ENCODE measurements at places on chromosomes 16 and 17.

GRCh38 chr17:49399995-49400394 is 14.7 kb downstream of the PHB1 start:
- peaks cover under 1% of the 10 kb centered on the region for H3K4me1 ChIP-seq
- H3K27ac ChIP-seq = no peak overlapping the region
- H3K4me3 ChIP-seq = no peak overlapping the region
- no peaks in the 10 kb centered on the region for H3K36me3 ChIP-seq
- H3K27me3 ChIP-seq = no peaks in the 10 kb centered on the region
- no peak for DNase-seq

DNA sequence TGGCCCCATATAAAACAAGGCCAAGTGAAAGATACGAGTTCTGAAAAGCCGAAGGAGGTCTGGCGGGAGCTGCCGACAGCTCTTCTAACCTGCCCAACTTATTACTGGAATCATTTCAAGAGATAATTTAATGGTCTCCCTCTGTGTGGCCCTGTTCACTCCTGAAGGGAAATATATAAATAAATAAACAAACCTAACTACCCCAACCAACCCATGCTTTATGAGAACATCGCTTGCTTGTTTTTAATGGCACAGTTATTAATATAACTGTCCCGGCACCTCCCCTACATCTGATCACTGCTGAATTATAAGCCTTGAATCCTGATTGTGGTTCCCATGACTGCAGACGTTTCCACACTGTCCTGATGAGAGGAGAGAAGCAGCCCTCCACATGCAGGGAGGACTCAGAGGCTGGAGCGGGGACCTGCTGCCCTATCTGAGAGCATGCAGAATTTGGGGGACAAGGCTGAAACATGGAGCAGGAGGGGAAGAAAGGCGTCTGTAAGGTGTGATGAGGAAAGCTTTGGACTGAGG is 22.2 kb downstream of the CDK5RAP3 start:
- H3K4me3 ChIP-seq = no peak overlapping the region
- H3K27ac ChIP-seq = no peak overlapping the region
- H3K36me3 ChIP-seq = no peaks in the 10 kb centered on the region

- H3K4me3 ChIP-seq = no peak overlapping the region
- H3K27ac ChIP-seq = no peak overlapping the region
- H3K27me3 ChIP-seq = no peaks in the 10 kb centered on the region
- no peaks in the 10 kb centered on the region for H3K4me1 ChIP-seq
- no peak for DNase-seq
Observed at GRCh38 chr17:39531252-39531651, 70.0 kb downstream of the CDK12 start.

DNA sequence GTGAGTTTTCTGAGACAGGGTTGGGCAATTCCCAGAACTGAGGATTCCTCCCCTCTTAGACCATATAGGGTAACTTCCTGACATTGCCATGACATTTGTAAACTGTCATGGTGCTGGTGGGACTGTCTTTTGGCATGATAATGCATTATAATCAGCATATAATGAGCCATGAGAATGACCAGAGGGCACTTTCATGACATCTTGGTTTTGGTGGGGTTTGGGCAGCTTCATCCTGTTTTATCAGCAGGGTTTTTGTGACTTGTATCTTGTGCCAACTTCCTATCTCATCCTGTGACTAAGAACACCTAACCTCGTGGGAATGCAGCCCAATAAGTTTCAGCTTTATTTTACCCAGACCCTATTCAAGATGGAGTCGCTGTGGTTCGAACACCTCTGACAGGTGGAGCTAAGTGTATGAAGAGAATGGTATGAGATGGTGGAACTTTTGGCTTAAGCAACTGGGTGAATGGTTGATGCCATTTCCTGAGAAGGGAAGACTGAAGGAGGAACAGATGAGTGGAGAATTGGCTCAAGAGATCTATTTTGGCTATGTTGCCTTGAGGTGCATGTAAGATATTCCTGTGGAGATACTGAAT is 217.3 kb downstream of the RAB11FIP4 start:
- H3K27ac ChIP-seq = no peak overlapping the region
- no peaks in the 10 kb centered on the region for H3K36me3 ChIP-seq
- no peak overlapping the region for H3K4me3 ChIP-seq
- H3K4me1 ChIP-seq = no peaks in the 10 kb centered on the region

DNA sequence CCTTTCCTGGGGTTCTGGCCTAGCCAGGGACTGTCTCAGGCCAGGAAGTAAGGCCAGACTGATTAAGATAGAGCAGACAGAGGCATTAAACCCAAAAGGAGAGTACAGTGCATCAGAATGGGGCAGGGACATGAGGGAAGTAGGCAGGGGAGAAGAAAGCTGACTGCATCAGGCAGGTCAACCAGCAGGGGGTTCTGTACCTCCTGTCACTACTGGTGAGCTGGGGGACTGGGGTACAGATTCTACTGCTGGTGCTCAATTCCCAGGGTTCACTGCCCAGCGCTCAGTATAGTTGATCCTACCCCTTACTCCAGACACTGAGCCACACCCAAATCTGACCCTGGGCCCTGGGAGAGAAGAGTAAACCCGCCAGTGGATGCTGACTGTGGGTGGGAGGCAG is 12.9 kb upstream of the MTMR4 start:
- H3K27me3 ChIP-seq = no peaks in the 10 kb centered on the region
- H3K27ac ChIP-seq = no peak overlapping the region
- DNase-seq = no peak
- peaks cover 7% of the 10 kb centered on the region for H3K4me1 ChIP-seq
- no peaks in the 10 kb centered on the region for H3K36me3 ChIP-seq

GRCh38 chr16:80233097-80233835 is 307.5 kb upstream of the DYNLRB2 start:
- peak overlapping the region; percentile 37 for H3K27ac ChIP-seq
- H3K36me3 ChIP-seq = no peaks in the 10 kb centered on the region
- peaks cover 6% of the 10 kb centered on the region for H3K4me1 ChIP-seq
- no peak for DNase-seq
- no peaks in the 10 kb centered on the region for H3K27me3 ChIP-seq

DNA sequence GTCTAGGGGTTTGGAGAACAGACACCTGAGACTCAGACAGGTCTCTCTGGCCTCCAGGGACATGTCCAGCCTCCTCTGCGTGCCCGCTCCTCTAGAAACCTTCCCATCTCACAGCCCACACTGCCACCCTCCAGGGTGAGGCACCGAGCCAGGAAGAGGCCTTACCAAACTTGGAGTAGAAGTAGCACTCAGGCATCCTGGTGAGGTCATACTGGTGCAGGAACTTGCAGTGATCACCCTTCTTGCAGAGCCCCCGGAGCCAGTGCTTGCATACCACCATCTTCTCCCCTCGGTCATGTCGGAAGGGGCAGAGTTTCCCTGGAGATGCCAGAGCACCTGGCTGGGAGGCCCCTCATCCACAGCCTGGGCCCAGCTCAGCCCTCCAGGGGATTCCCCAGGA is 4.2 kb downstream of the CPSF4L start:
- H3K4me3 ChIP-seq = no peak overlapping the region
- H3K27me3 ChIP-seq = no peaks in the 10 kb centered on the region
- peaks cover 19% of the 10 kb centered on the region for H3K4me1 ChIP-seq
- no peak for DNase-seq
- no peaks in the 10 kb centered on the region for H3K36me3 ChIP-seq

DNA sequence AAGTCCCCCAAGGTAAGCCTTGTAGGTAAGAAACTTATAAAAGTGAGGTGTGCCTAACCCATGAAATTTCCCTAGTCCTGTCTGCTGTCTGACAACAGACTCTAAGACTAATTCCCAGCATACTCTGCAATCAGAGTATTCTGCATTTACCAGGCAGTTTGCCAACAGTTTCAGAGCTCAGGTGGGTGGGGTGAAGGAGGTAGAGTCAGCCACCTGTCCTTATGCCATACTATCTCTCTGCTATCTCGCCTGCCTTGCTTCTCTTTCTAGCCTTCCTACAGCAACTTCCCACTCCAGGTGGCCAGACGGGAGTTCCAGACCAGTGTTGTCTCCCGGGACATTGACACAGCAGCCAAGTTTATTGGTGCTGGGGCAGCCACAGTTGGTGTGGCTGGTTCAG is 2.3 kb downstream of the ATP5MC1 start:
- H3K4me3 ChIP-seq = no peak overlapping the region
- no peak overlapping the region for H3K27ac ChIP-seq
- no peaks in the 10 kb centered on the region for H3K27me3 ChIP-seq
- H3K4me1 ChIP-seq = peaks cover 23% of the 10 kb centered on the region

- no peaks in the 10 kb centered on the region for H3K36me3 ChIP-seq
- no peak overlapping the region for H3K4me3 ChIP-seq
- no peak overlapping the region for H3K27ac ChIP-seq
- DNase-seq = no peak
- H3K4me1 ChIP-seq = peaks cover 8% of the 10 kb centered on the region
Observed at GRCh38 chr16:30084096-30084815, 7.5 kb downstream of the TBX6 start.

DNA sequence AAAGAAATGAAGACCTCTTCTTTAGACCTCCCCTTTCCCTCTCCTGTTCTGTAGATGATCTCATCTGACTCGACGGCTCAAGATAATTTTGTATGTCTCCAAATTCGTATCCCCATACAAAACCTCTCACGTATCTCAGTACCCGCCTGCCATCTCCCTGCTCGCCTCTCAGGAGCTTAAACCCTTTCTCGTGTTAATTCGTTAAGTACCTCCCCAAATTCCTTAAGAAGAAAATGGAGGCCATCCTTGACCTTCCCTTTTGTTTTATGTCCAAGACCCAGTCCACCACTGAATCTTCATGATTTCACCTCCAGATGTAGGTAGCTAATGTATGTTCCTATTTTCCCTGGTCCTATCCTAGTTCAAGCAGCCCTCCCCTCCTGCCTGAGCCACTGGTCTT is 41.6 kb downstream of the OR3A1 start:
- DNase-seq = no peak
- no peak overlapping the region for H3K27ac ChIP-seq
- H3K4me3 ChIP-seq = no peak overlapping the region
- no peaks in the 10 kb centered on the region for H3K27me3 ChIP-seq

GRCh38 chr17:65694601-65695000 is 133.2 kb upstream of the AXIN2 start:
- H3K27ac ChIP-seq = no peak overlapping the region
- peaks cover 8% of the 10 kb centered on the region for H3K4me1 ChIP-seq
- no peak overlapping the region for H3K4me3 ChIP-seq
- H3K36me3 ChIP-seq = no peaks in the 10 kb centered on the region
- DNase-seq = no peak

DNA sequence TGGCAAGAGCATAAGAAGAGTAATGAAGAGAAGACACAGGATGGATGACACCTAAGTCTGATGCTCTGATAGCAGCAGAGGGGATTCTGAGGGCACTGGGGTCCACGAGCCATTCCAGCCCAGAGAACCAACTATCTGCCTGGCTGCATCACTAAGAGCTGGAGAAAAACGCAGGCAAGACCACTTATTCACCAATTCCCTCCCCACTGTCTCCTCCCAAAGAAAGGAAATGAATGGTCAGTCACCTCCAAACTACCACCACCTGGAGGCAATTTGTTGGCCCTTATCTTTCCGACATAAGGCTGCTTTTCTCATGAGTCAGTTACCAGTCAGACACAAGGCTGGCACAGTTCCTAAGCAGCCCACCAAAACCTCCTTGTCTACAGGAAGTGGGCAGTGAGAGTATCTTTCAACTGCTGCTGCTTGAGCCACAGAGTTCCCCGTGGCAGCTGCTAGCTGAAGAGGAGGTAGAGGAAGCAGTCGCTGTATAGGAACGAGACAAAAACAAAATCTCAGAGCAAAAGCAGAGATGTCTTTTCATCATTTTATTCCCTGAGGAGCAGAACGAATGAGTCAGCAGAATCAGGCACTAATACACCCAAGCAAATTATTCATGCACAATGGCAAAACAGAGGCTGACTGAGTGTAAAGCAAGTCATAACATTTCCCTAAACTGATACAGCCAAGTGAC is 111.1 kb downstream of the SMG6 start:
- H3K27me3 ChIP-seq = no peaks in the 10 kb centered on the region
- no peak overlapping the region for H3K27ac ChIP-seq
- DNase-seq = no peak
- no peaks in the 10 kb centered on the region for H3K4me1 ChIP-seq
- H3K4me3 ChIP-seq = no peak overlapping the region

- DNase-seq = peak; percentile 74
- H3K27me3 ChIP-seq = no peaks in the 10 kb centered on the region
- peak within 1 kb of the TSS; percentile 59 for H3K27ac ChIP-seq
- no peaks in the 10 kb centered on the region for H3K36me3 ChIP-seq
- H3K4me1 ChIP-seq = peaks cover 17% of the 10 kb centered on the region
Observed at GRCh38 chr17:35448214-35448898, at the start of gene SLFN13. Gene SLFN13, minus strand, starts transcription at chr17:35448766. Its CDS starts 3,086 bp downstream, at chr17:35445680.

DNA sequence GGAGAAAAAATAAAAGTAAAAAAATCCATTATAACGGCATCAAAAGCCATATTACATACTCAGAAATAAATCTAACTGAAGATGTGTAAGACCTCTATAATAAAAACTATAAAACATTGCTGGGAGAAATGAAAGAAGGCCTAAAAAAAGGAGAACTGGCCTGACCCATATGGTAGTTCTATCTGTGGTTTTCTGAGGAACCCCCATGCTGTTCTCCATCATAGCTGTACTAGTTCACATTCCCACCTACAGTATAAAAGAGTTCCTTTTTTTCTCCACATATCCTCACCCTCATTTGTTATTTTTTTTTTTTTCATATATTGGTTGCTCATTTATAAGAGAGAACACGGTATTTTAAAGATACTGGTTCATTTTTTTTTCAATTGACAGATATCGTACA is 191.8 kb downstream of the STX8 start:
- H3K4me3 ChIP-seq = no peak overlapping the region
- no peaks in the 10 kb centered on the region for H3K36me3 ChIP-seq
- H3K4me1 ChIP-seq = no peaks in the 10 kb centered on the region
- no peak overlapping the region for H3K27ac ChIP-seq

GRCh38 chr17:80791758-80792284 is 199.8 kb upstream of the CHMP6 start:
- H3K27ac ChIP-seq = no peak overlapping the region
- no peak overlapping the region for H3K4me3 ChIP-seq
- H3K4me1 ChIP-seq = no peaks in the 10 kb centered on the region
- H3K27me3 ChIP-seq = no peaks in the 10 kb centered on the region
- DNase-seq = peak; percentile 57
- no peaks in the 10 kb centered on the region for H3K36me3 ChIP-seq

DNA sequence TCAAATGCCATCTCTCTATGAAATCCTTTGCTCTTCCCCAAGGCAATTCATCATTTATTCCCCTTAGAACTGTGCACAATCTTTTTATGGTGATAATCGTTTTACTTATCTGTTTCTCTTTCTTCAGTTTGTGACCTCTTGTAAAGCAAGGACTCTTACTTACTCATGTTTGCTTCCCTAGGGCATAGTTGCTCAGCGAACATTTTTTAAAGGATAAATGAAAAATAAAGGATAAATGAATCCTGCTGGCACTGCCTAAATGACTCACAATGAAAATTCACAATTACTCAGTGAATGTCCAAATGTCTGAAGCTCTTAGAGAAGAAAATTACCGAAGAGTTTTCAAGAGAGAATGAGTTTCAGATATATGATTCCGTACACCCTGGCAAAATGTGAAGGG is 671.7 kb downstream of the CDH11 start:
- no peaks in the 10 kb centered on the region for H3K27me3 ChIP-seq
- H3K4me1 ChIP-seq = peaks cover 1% of the 10 kb centered on the region
- H3K4me3 ChIP-seq = no peak overlapping the region
- H3K36me3 ChIP-seq = no peaks in the 10 kb centered on the region

Measured in body of pancreas (tissue), 4 donors.